ENCODE measurements at places on chromosomes 11 and 22.

DNA sequence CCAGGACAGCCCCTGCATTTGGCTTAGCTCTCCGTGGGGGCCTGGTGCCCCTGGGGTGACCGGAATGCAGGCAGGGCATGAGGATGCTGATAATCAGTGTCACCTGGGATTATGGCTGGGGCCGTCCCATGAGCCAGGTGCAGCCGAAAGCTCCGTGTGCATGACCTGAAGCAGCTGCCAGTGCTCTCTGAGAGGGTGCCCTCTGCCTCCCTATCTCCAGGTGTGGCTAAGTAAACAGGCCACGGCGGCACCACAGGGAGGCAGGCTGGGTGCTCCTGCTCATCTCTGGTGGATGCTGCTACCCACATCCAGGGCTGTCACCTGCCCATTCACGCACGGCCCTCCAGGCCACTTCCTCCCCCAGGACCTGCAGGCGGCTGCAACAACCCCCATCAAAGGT, 29.8 kb downstream of the DUSP8 start:
- DNase-seq = no peak

DNA sequence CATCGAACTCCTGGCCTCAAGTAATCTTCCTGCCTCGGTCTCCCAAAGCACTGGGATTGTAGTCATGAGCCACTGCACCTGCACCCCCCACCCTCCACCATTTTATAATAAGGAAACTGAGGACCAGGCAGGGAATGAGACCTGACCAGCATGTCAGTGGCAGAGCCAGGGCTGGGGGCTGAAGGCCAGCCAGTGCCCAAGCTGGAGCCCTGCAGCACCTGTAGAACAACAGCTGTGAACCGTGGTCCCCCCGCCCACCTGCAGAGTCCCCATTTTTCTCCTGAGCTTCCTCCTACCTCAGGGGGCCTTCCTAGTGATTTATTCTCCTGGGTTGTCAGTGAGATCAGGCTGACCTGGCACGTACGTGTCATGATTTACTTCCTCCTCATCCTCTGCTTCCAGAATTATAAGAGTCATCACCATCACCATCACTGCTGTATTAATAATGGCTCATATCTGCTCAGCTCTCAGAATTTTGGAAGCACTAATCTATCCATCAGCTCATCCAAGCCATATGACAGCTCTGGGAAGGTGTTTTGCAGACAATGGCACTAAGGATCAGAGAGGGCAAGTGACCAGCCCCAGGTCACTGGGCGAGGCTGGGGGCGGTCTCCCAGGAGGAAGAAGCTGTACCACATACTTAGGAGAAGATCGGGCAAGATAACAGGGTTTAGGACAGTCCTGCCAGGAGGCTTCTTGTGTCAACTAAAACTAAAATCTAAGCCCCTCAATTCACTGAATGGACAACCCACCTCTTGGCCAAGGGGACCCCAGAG, 5.5 kb upstream of the SLCO2B1 start:
- no peak for DNase-seq

DNA sequence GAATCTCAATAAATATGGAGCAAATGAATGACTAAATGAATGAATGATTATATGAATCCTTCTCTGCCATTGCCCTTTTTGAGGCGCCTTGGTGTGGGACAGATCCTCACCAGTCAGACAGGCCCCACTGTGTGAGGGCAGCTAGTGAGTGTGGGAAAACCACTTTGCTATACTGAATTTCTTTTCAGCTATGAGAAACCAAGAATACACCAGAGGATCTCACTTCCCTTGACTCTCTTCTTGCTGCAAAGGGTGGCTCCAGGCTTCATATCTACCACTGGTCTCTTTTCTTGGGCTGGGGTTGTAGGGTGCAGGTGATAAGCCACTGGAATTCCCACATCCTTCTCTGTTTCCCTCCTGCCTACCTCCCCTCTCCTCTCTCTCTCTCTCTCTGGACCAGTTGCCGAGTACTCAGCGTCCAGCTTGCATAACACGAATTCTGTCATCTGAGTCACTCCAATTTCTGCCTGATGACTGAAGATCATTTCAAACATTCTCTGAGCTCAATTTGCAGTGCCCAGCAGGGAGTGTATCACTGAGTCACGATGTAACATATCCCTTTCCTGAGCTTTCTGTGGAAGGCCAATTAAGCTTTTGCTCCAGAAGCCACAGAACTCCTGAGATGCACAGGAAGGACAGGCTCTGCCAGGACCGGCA, 304.3 kb upstream of the NCAM1 start:
- no peak for DNase-seq

- no peak for DNase-seq
Measured at GRCh38 chr11:61908730-61909316, 8.5 kb downstream of the RAB3IL1 start.

GRCh38 chr11:17366495-17366894, 14.9 kb downstream of the NCR3LG1 start:
- DNase-seq = no peak

GRCh38 chr11:129302386-129303101, 73.1 kb upstream of the BARX2 start:
- no peak for DNase-seq

DNA sequence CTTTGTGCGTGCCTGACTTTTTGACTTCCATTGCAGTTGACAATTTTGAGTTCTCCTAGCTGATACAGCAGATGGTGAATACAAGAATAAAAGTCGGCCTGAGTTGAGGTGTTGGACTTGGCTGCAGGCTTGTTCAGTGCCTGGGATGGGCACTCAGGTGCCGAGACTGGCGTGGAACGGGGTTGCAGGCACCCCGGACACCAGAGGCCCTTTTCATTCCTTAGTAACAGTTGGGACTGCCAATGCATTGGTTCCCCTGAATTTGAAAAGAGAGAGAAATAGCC, 1.3 kb downstream of the PHRF1 start:
- no peak for DNase-seq

DNA sequence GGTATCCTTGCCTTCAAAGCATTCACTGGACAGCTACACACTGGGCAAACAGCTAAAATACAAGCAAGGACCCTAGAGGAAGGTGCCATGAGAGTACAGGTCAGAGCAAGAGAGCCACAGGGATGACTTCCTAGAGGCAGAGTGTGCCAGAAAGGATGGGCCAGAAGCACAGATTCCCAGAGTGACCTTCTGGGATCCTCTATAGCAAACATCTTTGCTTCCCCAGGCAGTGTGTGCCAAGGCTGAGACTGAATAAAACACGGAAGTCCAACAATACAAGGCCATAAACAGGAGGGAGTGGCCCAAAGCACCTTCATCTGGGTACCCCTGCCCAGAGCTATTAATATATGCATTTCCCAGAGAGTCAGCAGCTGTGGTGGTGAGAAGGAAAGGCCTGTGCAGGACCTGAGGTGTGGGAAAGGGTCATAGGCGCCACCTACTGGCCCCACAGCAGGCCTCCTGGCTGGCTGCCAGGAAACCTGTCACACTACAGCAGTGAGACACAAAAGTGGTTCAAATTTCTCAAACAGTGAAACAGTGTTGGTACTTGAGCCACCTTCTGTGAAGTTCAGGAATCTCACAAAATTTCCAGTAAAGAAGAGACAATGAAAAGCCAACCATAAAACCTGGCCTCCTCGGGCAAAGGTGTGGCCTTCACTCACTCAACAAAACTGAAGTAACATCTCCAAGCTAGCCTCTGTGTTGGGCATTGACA, 20.3 kb downstream of the CLPB start:
- DNase-seq = peak; percentile 78
